ENCODE measurements at places on chromosomes 13 and 19.

DNA sequence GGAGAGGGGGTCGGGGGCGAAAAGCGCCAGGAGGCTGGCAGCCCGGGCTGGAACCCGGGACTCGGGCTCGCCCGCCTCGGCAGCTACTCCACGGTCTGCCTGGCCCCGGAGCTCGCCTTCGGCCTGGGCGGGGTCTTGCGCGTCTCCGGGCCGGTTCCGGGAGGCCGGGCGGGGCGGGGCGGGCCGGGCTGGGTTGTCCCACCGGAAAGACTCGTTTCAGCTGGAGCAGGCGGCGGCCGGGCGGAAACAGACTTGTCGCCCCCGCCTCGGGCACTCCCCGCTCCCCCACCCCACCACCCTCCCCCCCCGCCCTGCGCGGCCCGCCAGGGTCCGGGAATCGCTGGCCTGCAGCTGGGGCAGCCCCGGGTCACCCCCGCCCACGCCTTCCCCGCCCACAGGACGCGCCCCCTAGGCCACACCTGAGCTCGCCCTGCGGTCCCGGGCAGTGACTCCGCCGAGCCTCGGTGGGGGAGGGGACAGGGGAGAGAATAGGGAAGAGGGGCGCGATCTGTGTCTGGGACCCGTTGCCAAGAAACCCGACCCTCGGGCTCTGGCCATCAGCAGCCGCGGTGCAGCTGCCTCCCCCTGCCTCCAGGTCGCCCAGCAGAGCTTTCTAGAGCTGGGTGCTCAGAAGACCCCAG is 109.4 kb downstream of the KCTD15 start:
- DNase-seq: no peak

DNA sequence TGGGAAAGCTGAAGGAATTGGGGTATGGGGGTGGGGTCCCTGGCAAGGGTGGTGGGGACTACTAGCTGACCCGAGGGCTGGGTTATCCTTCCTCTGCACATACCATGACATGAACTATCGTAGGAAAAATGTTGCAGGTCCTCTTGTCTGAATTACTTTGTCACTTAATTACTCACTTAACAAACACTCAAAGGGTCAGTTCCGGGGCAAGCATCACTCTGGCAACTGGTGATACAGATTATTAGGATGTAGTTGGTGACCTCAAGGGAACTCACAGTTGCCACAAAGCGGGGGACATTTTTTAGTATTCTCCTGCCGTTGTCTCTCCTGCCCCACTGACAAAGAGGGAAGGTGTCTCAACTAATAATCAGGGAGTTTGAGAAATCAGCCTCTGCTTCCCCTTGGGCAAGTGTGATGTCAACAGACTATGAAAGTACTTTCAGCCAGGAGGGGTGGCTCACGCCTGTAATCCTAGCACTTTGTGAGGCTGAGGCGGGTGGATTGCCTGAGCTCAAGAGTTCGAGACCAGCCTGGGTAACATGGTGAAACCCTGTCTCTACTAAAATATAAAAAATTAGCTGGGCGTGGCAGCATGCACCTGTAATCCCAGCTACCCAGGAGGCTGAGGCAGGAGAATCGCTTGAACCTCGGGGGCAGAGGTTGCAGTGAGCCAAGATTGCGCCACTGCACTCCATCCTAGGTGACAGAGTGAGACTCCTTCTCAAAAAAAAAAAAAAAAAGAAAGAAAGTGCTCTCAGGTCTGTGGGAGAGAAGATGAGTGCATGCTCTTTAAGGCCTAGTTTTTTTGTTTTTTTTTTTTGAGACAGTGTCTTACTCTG is 10.3 kb downstream of the DNAJB1 start:
- DNase-seq: no peak

DNA sequence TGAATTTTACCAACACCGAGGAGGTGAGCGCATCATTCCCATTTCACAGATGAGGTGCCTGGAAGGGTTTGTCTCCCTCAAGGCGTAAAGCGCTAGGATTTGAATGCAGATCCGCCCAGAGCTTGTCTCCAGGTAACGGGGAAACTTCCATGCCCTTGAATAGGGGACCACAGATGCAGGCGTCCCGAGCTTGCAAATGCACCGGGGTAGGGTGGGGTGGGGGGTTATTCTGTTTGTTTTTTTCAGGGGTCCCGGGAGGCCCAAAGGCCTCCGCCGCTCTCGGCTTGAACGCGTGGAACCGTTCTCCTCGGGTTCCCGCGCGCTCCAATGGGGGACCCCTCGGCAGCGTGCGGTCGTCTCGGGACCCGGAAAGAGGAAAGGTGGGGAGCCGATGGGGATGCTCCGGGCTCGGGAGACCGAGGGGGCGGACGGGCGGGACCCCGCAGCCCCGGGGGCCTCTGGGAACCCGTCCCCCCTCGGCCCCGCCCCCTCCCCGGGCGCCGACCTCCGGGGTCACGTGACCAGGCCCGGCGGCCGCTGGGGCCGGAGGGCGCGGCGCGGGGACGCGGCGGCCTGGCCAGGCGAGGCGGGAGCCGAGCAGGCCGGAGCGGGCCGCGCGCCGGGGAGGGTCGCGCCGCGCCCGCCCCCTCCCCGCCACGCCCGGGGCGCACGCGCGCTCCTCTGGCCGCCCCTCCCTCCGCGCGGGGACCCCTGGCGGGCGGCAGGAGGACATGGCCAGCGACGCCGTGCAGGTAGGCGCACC is at the start of gene PKN1:
Gene PKN1 (plus strand): TSS at position 516 of the 763 bp plus-strand sequence. CDS start 216 bp downstream, at position 732.
- DNase-seq: no peak

DNA sequence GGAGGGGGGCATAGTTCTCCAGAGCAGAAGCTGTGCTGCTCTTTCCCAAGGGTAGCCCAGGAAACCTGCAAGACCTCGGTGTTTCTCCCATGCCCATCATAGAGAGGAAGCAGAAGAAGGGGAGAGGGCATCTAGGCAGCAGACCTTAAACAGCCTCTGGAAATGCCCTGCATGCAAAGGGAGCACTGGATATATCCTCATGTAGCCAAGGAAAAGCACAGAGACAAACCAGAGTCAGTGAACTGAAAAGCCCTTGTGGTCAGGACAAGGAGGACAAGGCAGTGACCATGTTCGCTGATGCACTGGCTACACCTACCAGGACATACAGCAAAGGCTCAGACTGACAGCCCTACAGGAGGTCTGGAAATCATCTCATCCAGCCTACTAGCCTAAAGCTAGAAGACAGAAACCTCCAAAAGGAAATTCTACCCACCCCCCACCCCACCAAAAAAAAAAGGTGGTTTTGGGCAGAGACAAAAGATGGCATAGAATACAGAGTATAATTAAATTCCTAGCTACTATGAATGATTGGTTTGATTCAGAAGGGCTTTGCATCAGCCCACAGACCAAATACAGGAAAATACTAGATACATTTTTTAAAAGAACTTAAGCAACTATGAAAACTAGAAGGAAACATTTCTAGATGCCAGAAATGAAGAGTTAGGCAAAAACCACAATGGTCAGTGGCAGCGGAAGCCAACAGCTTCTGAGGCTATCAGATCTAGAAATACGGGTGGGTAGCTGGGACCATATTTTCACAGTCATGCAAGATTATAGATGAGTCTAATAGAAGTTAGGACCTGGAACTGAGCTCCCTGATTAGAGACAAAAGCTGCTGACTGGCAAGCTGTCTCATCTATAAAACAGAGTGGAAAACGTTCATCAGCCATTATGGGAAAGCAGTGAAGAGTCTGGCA is 4.4 kb upstream of the TBC1D4 start:
- no peak for DNase-seq

DNA sequence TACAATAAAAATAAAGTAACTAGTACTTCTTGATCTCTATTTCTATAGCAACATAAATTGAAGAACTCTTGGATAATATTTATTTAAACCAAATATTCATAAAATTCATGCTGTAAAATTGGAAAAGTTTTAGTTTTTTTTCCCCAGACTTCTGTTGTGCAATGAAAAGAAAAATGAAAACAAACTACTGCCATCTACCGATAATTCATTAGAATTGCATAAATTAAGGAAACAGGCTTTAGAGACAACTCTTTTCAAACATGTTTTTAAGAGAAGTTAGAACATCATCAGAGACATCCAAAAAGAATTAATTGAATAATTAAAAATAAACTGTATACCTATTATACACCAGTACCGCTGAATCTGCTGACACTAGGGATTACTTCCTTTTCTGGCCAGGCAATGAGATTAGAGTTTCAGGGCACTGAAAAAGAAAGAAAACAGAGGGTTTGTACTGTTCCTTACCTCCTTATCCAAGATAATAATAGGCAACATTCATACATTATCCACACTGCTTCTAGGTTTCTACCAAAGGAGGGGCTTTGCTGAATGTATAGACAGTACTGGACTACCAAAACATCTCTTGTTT is 4.9 kb downstream of the CCDC122 start:
- no peak for DNase-seq

GRCh38 chr13:26051657-26052311 is at the start of gene SHISA2:
SHISA2 (minus strand) TSS chr13:26052016; CDS start chr13:26050975, 1,041 bp downstream.
- peak; percentile 26 for DNase-seq

DNA sequence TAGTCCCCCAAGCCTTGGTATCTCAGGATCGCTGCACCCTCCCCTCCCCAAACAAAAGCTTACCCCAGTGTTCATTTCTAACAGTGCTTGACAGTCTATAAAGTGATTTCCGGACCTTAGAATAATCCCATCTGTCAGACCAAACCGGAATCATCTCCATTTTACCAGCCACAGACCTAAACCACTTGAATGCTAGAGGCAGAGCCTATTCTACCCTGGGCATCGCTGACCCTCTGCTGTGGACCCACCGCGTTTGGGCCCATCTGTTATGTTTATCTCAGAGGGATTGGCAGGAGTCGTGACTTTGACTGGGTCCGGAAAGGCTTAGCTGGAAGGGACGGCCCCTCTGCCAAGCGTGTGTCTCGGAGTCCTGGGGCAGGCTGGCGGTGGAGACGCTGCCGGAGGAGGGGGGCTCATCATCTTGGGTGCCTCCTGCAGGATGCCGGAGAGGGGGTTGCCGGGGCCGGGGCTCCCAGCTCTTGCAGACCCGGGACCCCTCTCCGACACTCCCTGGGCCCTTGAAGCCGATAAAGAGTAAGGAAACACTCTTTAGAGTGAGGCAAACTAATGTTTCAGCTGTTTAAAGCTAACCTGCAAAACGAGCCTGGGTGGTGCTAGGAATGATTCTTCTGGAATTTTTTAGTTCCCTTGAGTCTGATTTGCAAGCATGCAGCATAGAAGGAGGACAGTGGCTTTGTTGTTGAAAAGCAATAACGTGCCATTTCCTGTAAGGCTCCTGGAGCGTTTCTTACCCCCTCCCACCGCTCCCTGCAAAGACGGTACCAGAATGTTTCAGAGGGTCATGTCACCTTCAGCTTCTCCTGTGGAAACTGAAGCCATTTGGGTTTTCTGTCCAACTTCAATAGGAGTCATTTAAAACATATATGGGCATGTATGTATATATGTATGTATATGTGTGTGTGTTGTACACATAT is 1.3 kb downstream of the SLC25A42 start:
- DNase-seq: no peak

DNA sequence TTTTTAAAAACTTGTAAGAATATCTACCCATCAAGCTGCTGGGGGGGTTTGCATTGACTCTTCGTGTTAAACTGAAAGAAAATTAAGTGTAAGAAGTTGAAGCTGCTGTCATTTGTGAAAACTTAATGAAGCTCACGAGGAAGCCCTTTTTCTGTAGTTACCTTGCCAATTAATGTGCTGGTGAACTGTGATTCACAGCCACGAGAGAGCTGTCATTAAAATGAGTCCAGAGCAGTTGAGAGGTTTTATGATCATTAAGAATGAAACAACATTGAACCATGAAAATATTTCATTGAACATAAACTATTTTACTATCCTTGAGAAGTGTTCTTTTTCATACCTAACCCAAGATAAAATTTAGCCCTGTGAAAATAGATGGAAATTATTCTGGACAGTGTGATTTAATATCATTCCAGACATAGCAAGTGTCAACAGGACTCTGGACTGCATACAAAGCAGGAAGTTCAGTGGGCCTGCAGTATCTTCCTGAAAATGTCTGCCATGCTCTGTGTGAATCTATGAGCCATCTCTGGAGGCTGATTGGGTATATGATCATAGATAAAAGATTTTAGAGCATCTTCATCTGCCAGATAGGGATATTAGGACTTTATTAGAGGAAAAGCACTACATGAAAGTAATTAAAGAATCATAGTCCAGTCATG is 53.8 kb downstream of the DPY19L3 start:
- no peak for DNase-seq

- no peak for DNase-seq
Measured at GRCh38 chr13:110411688-110412059, 104.6 kb downstream of the COL4A2 start.

DNA sequence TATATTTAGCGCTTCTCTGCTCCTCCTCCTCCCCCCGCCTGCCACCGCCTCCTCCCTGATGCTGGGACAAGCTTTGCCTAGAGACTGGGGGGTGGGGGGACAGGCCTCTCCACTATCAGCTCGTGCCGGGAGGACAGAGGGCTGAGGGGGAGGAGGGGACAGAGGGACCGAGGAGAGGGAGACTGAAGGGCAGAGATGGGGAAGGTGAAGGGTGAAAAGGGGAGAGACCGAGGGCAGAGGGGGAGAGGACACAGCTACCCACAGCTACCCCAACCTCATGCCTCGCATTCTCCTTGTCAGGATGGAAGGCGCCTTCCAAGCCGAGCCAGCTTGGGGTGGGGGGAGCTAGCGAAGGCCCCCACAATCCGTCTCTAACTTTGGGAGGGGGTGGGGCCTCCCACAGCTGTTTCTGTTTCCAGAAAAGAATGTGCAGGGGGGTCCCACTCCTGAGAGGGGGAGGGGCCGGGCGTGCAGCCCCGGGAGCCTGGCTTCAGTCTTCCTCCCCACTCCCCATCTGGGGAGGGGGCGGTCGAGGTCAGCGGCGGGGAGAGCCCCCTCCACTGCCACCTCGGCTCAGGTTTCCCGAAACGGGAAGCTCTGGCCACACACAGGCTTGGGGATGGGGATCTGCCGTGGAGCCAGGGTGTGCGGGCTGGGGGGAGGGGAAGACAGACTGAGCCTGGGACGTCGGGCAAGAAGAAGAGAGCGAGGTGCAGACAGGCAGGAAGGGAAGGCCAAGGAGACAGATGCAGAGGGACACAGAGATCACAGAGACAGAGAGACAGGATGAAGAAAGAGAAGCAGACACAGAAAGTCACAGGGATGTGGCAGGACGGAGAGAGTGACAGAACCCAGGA is 1.6 kb downstream of the DACT3 start:
- no peak for DNase-seq

DNA sequence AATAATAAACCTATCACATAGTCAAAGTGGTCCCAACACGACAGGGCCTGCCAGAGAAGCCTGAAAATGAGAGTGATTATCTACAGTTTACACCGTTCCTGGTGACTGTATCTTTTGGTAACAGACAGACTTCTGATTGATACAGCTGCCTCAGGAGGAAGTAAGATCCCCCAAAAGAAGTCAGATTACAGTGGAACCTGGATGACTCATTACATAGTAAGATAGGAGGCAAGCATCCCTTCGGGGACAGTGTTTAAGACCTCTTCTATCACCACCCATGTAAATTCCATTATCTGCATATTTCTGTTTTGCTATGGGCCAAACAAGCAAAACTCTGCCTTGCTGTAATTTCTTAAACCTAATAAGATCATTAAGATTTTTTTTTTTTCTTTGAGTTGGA is 44.0 kb upstream of the FLT1 start:
- DNase-seq: no peak

Measured in activated T-helper 1 cell treated with anti-CD3 and anti-CD28 coated beads, Interleukin-2, amount 50 U/mL, for 16 hours (primary cell).